AG08396 (cell line): ENCODE measurements at places on chromosomes 12 and 14.

GRCh38 chr12:127205781-127206555 is 1061.0 kb upstream of the TMEM132C start:
- no peak for DNase-seq

GRCh38 chr14:103164779-103165178 is 41.5 kb downstream of the TNFAIP2 start:
- no peak for DNase-seq

DNA sequence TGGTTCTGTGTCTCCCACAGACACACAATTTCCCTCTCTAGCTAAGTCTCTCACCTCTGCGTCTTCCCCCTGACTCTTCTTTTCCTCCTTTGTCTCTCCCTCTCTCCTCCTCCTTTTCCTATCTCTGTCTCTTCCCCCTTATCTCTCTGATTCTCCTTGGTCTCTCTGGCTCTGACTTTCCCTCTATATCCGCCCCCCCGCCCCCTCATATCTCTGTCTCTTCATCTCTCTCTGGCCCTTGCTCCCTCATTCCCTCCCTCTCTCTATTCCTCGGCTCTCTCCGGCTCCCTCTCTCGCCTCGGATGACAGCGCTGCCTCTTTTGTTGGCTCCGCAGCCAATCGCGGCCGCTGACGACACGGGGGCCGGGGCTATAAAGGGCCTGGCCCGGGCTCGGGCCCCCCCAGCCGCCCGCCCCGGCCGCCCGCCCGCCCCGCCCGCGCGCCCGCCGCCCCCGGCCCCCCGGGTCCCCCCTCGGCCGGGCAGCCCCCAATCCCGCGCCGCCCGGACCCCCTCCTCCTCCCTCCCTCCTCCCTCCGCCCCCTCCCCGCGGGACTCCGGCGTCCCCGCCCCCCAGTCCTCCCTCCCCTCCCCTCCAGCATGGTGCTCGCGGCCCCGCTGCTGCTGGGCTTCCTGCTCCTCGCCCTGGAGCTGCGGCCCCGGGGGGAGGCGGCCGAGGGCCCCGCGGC is at the start of gene GDF11:
Gene GDF11, plus strand, starts transcription at position 404 of the 687 bp plus-strand sequence. Its CDS starts 195 bp downstream, at position 599.
- peak; percentile 92 for DNase-seq

GRCh38 chr14:100588671-100589070 is 1.5 kb upstream of the BEGAIN start:
- DNase-seq: no peak

- DNase-seq: no peak
These were observed 327.6 kb downstream of the CCER1 start for GRCh38 chr12:90627180-90627896.

DNA sequence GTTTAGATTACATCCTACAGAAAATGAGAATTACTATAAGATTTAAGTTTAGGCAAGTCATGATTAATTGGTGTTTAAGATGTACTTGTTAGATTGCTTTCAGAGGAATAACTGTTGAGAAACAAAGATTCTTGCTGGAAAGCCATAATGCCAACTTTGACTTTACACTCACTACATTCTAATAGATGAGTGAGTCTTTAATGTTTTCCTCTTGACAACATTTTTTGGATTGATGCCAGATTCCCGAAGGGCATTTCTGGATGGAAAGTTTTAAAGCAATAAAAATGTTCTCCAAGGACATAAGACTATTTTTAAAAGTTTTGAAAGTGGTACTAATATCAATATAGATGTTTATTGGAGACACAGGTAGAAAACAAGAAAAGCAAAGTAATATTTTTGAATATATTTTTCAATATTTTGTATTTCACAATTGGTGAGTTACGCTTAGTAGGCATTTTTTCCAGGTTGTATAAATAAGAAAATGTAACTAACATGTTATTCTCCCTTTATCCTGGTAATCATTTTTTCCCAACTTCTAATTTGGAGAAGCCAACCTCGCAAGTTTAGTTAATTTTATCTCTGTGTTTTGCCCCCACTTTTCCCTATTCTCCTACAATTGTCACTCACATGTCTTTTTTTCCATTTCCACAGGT is 307.3 kb downstream of the CEP128 start:
- no peak for DNase-seq

GRCh38 chr12:57940052-57940914 is 1.1 kb upstream of the ATP23 start:
- no peak for DNase-seq

DNA sequence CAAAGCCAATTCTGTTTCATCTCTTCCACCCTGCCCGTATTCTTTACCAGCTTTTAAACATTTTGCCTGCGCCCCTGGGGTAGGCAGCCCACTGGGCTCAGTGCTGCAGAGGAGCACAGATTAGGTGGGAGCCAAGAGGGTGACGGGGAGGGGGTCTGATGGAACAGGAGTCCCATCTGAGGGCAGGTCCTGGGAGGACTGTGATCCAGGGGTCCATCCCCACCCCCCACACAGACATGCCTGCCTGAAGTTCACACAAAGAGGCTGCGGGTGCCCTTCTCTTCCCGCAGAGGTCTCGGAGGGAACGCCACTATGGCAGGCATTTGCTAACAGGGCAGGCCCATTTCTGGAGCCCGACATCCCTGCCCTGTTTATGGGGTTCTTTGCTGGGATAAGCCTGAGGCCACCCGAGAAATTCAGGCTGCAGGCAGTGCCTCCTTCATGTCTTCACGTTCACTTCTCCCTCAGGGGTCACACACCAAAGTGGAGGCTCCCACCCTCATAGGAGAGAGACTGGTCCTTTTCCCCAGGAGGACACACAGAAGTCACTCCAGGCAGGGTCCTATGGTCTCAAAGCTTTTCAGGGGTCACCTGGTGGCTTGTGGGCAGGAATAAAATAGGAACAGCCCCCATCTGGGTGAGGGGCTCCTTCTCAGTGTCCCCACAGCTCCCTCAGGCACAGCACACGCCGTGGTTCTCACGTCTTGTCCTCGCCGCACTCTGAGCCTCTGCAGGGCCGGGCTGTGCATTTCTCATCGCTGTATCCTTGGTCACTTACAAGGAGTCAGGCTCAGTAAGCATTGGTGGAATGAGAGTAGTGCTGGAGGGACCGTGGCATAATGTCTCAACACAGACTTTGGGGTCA is 12.9 kb downstream of the VASH1 start:
- no peak for DNase-seq

- peak; percentile 11 for DNase-seq
These were observed 88.6 kb downstream of the R3HDM2 start for GRCh38 chr12:57342207-57342691.

- DNase-seq: no peak
These were observed 234.6 kb downstream of the AACS start for GRCh38 chr12:125299840-125300239.
